ENCODE measurements at places on chromosomes 3 and 15. TPM values are rescaled to one million over a fixed set of nuclear protein-coding genes. Genes with fewer than 3 reads are reported as not detected.

DNA sequence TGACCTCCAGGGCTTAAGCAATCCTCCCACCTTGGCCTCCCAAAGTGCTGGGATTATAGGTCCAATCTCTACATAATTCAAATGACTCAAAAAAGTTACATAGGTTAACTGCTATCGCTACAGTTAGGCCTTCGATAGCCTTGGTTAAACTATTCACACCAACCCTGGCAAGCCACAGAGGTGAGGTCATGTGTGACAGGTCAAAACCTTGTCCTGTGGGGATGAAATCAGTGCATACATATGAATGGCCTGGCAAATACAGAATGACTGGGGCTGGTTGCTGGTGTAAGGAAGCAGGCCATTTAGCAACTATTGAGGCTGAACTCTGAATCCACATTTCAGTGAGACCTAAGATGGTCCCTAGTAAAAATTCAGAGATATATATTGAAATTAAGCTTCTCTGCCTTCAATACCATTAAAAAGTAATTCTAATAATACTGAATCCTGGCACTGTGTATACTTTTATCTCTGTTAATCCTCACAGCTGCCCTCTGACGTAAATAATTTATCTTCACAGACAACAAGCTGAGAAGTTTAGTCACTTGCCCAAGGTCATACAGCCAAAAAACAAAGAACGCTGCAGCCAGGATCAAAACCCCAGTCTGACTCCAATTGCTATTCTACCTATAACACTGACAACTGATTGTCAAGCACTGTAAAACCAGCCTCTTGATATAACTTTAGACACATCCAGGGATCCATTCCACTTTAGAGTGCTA, 35.3 kb downstream of the MKRN2 start:
- no peak for DNase-seq

Gene SLC35G2
- 28.8 TPM for total RNA-seq

Gene SCN11A
- not detected for total RNA-seq

GRCh38 chr3:16807391-16807790, 77.4 kb upstream of the PLCL2 start:
- DNase-seq, result peak; percentile 4

DNA sequence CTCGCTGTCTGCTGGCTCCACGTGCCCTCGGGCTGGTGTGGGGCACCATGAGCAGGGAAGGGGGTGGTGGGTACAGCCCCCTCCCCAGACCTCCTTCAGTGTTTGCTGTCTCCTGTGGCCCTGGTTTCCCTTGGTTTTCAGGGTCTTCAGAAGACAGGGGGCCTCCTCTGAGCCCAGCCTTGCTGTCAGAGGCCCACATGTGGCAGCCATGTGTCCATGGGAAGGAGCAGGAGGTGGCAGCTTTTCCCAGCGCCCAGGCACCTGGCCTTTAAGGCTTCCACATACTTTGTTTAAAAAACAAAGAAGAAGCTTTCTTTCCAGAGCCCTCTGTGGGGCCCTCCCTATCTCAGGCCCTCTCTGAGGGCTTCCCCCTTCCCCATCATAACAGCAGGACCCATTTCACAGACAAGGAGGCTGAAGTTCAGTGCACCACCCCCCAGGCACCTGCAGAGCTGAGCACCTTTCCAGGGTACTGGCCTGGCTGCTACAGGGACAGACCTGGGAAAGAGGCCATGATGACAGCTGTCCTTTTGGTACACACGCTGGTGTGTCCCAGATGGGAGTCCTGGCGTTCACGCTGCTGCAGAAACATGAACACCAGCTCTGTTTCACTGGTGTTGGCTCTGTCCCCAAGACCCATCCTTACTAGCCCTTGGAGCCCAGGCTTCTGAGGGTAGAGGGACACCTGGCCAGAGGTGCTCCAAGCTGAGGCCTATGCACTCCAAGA, 73.7 kb downstream of the DNAJB8 start:
- no peak for DNase-seq

Gene CYP11A1
- not detected for total RNA-seq

Gene PDZRN3
- total RNA-seq, result 0.23 TPM

Gene LRRIQ4
- not detected for total RNA-seq

DNA sequence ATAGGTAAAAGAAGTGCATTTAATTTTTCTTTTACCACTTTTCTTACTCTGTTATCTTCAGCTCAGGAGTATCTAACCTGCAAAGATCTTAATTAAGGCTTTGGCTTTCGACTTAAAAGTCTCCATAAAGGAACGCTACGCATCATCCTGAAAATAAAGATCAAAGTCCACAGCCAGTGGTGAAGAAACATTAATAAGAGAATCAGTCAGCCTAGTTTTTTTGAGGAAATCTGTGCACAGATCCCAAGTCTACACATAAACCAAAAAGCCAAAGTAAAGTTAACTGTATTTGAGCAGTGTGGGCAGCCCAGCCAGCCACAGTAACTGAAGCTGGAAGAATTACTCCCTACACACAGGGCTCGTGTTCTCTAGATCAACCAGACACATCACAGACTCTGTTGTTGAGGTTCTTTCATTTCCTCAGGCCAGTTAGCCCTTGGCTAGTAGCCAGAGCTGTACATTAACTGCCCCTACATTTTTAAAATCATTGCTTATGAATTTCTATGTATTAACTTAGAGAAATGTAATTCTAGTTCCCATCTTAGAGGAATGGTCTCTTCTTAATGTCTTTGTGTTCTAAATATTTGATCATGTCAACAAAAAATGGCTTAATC, 6.9 kb downstream of the LRRC2 start:
- no peak for DNase-seq

Gene INSYN1
- not detected for total RNA-seq

DNA sequence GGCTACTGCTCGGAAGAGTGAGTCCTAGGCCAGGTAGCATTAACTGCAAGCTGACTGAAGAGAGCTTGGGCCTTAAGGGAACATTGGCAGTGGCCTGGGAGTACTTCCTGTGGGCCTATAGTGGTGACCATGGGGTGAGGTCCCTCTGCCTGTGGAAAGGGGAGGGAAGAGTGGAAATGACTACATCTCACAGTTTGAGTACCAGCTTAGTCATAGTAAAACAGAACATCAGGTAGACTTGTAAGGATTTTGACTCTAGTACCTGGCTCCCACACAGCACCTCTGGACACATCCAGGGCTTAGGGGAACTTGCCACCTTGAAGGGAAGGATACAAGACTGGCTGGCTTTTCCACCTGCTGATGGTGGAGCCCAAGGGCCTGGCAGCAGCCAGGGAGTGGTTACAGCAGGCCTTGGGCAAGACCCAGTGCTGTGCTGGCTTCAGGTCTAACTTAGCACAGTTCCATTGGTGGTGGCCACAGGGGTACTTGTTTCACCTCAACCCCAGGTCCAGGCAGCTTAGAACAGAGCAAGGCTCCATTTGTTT, 147.8 kb downstream of the SLC9A9 start:
- no peak for DNase-seq

Gene PLSCR2
- 0.34 TPM for total RNA-seq
